ENCODE measurements at places on chromosomes 16 and 17.

- no peak for DNase-seq
Observed at GRCh38 chr17:36888236-36888951, 48.9 kb upstream of the LHX1 start.

- no peak for DNase-seq
Observed at GRCh38 chr17:58273453-58274104, 7.2 kb downstream of the MPO start.

- no peak for DNase-seq
Observed at GRCh38 chr17:75340631-75341030, 51.4 kb upstream of the SLC25A19 start.

DNA sequence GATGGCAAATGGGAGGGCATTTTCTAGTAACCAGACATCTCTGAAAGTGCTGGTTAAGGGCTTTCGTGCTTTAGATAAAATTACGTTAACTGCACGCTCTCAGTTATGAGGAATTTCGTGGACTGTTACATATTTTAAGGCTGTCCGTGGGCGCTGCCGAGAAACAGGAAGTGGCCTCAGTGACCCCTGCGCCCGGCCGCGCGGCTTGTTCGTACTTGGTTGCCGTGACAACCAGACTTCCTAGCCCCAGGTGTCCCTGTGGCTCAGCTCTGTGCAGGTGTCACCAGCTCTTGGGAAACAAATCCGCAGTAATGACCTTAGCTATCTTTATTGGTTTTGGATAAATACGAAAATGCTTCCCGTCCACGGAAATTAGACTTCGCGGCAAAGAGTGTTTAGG is 52.7 kb downstream of the LMF1 start:
- DNase-seq = no peak

DNA sequence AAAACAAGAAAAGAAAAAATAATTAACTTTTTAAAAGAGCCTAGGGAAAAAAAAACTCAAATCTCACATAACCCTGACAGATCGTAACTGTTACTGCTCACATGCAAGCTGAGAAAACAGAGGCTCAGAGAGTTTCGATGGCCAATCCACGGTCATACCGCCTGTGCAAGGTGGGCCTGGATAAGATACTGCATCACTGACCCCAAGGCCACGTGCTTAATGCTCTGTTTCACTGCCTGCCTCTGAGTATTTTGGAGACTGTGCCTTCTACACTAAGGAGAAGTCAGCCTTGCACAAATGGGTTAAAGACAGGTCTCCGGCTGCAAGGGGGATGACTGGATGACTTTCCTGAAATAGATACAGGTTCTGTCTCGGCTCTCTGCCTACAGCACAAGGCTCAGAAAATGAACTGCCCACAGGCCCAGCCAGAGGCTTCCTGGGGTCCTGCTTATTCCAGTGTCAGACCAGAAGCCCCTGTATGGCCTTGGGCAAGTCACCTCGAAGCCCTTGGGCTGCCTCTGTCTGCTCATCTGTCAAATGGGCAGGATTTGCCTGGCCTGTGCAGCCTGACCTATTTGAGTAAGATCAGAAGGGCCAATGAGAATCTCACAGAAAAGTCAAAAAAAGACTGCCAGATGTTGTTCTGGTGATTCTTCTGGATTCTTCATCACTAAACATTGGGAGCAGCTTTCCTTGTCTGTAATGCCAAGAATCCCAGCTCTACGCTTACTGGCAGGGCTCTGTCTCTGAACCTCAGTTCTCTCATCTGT is 25.8 kb downstream of the CNGB1 start:
- no peak for DNase-seq

DNA sequence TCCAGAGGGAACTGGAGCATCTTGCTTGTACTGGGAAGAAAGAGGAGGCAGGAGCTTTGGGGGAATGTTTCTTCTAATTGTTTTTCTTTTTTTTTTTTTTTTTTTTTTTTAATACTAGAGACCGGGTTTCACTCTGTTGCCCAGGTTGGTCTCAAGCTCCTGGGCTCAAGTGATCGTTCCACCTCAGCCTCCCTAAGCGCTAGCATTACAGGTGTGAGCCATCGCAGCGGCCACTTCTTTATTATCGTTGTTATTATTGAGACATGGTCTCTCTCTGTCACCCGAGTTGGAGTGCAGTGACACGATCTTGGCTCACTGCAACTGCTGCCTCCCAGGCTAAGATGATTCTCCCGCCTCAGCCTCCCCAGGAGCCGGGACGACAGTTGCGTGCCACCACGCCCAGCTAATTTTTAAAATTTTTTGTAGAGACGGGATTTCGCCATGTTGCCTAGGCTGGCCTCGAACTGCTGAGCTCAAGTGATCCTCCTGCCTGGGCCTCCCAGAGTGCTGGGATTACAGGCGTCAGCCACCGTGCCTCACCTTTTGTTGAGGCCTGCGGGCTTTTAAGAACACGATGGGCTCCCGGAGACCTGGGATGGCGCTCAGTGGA is 137.3 kb upstream of the GSE1 start:
- no peak for DNase-seq

GRCh38 chr17:82050761-82051641 is 610 bp downstream of the RFNG start:
- DNase-seq = no peak

- DNase-seq = no peak
Observed at GRCh38 chr16:66014221-66014620, 352.3 kb upstream of the CDH5 start.

GRCh38 chr17:54979657-54980056 is 11.1 kb downstream of the STXBP4 start:
- no peak for DNase-seq

GRCh38 chr16:85650135-85650843 is 37.2 kb downstream of the GSE1 start:
- DNase-seq = no peak

DNA sequence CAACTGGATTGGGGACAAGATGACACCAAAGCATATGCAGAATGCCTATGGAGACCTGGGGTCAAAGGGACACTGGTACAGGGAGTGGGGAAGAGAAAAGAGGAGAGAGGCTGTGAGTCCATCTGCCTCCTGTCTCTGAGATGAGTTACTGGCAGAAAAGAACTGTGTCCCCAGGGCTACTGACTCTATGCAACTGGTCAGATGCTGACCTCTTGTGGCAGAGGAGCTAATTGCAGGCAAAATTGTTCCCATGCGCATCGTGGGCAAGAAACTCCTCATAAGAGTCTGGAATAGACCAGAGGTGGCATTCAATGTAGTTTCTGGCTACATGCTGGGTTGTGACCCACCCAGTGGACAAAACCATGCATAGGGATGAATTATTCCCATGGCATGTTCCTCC is 26.1 kb upstream of the MLKL start:
- no peak for DNase-seq

DNA sequence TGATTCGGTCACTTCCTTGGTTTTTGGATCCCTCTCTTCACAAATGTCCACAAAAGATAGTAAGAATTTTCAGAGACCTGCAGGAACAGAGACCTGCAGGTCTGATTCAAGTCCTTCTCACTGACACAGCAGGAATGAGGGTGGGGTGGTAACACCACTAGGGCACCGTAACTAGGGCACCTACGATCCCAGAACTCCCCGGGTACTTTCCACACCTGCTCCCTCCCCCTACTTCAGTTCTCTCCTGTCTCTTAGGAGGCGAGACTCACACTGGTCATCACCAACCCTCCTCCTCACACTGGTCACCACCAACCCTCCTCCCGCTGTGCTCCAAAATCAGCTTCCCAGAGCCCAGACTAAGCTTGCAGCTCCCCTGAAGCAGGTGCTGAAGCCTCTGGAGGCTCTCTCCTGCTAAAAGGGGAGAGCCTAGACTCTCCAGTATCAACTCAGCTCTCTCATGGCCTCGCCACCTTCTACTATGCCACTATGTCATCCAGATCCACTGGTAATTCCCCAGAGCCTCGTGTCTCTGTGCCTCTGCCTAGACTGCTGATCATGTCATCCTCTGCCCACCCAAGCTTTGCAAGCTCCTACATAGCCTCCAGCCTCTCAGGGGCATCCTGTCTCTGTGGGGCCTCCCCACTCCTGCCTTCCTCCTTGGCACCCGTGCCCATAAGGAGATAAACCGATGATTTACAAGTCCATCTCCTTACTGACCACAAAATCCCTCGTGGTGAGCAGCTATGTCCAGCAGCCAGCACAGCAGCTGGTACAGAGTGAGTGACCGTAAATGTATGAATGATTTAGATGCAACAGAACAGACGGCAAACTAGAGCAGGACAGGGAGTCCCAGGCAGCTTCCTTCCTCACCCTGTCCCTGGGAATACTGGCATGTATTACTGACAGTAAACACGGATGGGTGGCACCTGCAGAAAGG is 63.4 kb upstream of the GSG1L start:
- DNase-seq = no peak

DNA sequence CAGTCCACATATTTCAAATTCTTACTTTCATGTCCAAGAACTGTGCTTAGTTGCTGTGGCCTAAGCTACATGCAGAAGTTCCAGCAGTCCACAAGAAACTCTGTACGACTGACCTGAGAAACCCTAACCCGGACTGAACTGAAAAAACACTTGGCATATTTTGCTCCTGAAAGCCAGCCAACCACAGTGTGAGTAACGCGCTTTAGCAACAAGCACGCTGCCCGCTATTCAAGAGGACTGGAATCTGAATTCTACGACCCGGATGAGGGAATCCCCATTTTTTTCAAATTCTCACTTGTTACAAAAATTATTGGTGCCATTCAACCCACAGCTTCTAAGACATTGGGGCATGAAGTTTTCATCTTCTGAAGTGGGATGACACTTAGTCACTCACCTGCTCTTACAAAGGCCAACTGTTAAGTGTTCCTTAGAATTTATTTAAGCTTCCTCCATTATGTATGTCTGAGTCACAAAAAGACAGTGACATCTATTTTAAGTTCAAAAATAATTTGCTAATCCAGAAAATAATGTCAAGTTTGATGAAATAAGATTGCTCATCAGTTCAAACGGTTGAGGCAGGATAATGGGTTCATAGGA is 78.7 kb downstream of the CDYL2 start:
- no peak for DNase-seq

DNA sequence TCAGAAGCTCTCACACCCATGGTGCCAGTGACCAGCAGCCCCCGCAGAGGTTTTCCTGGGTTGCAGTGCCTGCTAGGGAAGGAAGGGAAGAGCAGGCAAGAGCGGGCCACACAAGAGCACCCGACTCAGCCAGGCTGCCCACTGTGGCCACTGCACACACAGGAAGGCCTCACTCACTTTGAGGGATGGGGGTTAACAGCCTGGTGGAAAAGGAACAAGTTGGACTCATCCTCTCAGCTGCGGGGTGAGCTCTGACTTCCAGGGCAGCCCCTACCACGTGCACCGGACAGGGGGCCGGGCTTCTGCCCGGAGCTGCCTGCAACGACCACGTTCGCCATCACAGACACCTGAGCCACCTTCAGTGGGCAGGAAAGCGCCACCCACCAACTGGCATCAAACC is 8.1 kb downstream of the P4HB start:
- DNase-seq = no peak

DNA sequence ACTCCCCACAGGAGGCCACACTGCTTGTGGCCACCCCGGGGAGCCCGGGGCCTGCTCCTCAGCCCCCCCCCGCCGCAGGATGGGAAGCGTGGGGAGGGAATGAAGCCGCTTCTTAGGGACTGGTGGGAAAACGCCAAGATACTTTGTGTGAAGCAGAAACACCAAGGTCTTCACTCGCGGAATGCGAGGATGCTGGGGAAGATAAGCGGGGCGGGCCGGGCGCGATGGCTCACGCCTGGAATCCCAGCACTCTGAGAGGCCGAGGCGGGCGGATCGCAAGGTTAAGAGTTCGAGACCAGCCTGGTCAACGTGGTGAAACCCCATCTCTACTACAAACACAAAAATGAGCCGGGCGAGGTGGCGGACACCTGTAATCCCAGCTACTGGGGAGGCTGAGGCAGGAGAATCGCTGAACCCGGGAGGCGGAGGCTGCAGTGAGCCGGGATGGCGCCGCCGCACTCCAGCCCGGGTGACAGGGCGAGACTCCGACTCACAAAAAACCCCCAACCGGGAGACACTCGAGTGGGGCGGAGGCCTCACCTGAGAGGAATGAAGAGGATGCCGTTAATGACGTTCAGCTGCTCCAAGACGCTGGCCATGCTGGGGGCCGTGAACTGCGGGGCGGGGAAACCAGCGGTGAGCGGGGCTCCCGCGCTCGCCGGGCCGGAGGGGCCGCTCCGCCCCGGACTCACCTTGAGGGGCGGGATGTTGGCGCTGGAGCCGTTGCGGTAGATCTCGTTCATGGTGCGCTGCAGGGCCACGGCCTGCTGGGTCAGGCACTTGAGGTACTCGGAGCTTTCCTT is 20.3 kb downstream of the CLUH start:
- peak; percentile 16 for DNase-seq

DNA sequence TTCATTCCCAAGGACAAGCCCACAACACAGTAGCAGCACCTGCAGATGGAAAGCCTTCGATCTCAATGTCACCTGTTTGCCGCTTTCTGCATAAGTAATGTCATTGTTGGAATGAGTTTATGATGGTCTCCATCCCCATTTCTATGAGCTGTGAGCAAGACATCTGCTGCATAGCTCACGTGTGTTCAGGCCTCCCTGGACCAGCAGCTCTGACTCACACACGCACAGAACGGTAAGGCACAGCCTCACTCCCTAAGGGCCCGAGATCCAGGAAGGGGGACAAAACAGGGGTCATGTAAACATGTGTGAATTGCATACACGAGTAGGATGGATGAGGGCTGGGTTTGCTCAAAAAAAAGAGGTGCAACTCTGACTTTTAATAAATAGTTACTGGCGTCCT is 223.1 kb downstream of the SOX9 start:
- DNase-seq = no peak

DNA sequence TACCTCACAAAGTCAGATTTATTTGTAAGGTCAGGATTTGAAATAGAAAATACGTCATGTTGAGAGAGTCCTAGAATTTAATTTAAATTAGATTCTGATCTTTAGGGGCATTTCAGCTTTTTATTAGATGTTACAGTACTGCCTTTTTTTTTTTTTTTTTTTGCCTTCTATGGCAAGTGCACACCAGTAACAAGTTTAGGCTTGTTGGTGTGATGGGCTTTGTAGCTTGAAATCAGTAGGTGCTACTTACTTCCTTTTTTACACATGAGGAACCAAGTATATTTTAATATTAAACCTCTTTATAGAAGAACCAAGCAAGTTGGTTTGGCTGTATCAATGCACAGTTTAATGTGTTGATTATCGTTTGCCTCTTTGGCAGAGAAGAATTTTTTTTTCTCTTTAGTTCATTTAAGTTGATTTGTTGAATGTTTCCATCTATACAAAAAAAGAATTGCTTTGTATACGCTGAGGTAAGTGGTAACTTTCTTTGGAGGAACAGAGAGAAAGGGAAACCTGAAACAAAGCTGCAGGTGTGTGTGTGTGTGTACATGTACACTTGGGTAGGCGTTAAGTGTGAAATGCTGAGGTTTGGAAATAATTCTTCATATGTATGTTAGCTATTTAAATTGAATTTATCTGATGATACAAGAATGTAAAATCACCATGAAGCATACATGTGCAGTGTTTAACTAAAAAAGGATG is 15.7 kb downstream of the RBL2 start:
- DNase-seq = no peak

DNA sequence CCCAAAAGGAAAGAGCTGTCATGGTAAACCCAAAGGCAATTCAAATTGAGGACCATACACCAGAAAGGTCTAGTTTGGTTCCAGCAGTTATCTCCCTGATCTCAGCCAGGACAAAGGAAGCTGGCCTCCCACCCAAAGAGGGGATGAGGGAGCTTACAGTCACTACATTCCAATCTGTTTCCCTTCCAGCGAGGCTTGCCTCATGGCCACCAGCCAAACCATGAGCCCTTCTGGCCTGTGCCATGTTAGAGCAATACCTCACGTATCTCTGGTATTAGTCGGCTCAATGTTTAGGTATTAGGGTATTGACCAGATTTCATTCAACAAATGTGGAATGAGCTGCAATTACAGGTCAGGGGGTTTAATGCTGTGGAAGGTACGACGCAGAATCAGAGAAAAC is 8.4 kb downstream of the NDUFAB1 start:
- no peak for DNase-seq

- no peak for DNase-seq
Observed at GRCh38 chr16:15966420-15966819, 17.0 kb downstream of the ABCC1 start.

Data from activated T-cell treated with anti-CD3 and anti-CD28 coated beads, Interleukin-2, amount 50 U/mL, for 1 hour (primary cell).